Naive thymus-derived CD4-positive, alpha-beta T cell (primary cell): ENCODE measurements at places on chromosomes 3 and 15. TPM values are rescaled to one million over a fixed set of nuclear protein-coding genes. Genes with fewer than 3 reads are reported as not detected.

DNA sequence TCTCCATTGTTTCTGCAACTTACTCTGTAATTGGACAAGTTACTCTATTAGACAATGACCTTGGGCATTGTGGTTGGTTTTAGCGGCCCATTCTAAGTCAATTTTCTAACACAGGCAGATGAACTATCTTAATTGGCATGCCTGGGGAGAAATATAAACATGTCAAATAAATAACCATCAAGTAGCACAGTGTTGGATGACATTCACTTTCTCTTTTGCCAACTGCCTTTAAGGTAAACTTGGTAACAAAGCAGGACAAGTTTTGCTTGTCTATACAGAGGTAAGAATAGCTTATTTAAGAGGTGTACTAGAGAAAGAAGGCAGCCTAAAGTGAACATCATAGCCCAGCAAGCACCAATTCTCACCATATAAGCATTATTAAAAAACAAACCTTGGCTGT is 599.6 kb downstream of the GBE1 start:
- no peak for DNase-seq

DNA sequence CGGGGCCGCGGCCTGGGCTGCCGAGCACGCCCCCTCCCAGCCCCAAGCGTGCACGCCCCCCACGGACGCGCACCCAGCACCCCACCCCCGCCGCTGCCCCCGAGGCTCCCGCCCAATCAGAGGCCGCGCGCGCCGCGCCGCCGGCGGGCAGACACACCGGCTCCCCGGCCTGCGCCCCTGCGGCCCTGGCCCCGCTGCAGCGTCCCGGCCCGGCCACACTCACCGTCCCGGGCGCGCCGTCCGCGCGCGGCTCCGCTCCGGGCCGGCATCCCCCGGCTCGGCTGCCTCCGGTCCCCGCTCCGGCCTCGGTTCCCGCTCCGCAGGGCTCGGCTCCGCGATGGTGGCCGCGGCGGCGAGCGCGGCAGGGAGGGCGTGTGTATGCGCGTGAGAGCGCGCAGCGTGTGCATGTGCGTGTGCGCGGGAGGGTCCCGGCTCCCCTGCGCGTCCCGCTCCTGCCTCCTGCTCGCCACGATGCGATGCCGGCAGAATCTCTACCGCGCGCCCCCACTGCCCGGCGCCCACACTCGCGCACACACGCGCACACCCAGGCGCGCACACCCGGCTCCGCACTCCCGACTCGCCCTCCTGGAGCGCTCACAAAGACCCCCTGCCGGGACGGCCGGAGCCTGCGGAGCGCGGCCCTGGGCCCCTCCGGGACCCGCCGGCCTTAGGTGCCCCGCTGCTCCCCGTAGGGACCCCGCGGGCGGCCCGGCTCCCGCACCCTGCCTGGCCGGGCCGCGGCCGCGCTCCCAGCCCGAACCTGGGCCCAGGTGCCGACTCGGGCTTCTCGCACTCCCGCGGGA is 186.5 kb upstream of the LINGO1 start:
- no peak for DNase-seq

- DNase-seq = no peak
These were observed 172.8 kb downstream of the KCNMB2 start for GRCh38 chr3:178709051-178709450.

Gene TBC1D21
- not detected for polyA plus RNA-seq

Gene BNC1
- not detected for polyA plus RNA-seq

Gene ABTB1
- 86.8 TPM for polyA plus RNA-seq

DNA sequence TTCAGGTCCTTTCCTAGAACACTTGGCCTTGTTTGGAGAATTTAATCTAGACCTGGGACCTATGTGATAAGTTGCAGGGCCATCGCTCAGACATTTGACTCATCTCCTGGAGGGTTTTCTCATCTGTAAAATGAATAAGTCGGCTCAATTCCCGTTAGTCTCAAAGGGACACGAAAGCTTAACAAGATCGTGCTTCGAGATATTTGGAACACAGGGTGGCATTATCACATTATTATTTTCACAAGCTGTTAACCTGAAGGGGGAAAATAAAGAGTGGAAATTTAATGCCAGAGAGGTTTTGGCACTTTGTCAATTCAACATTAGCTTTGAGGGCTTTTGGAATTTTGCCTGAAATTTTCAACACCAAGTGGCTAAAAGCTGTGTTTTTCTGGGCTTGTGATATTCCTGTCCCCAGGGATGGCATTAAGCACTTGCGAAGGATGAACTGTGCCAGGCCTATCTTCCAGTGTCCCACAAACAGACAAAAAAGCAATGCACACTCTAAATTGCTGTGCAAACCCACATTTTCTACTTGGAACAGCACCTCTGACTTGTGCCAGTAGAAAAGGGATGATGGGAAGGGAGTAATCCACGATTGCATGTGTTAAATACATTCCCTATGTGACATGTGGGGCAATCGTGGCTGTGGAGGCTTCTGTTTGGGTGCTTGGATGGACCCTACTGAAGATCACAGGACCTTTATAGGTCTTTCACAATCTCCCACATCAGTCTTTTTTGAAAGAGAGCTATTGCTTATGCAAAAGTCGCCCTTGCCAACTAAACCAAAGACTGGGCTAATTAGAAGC is 478.7 kb downstream of the MFSD1 start:
- no peak for DNase-seq

Gene FGF7
- not detected for polyA plus RNA-seq

- DNase-seq = no peak
These were observed 217.9 kb upstream of the POU1F1 start for GRCh38 chr3:87494264-87494663.

DNA sequence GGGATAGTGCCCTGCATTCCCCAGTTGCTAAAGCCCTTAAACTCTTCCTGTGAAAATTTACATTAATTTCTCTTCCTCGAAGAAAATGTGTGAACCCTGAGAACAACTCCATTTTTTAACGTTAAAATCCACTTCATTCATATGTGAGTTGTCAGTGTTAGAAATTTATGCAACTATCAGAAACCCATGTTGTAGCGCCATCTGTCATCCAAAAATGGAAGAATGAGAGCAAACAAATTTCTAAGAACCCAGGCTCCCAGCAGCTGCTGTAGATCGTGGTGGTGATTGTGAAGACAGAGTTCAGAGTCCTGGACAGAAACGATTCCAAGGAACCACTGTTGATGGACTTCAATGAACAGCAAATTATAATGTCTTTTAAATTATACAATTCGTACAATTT is 179.7 kb upstream of the NDN start:
- no peak for DNase-seq

DNA sequence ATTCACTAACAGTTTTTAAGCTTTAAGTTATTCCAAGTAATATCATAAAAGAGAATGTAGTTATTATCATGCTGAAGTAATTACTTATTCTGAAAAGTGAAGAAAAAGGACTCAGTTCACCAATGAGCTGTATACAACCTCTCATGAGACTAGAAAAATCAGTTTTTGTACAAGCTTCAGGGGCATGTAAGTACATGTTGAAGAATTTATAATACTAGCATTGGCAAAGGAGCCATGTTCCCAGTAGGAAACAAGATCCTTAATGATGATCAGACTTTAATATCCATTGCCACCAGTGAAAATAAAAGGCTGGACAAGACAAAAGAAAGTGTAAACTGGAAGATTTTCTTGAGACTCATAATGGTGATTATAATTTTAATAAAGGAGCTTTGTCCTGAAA is 532.8 kb downstream of the PLOD2 start:
- no peak for DNase-seq

Gene SGO1
- 0.51 TPM for polyA plus RNA-seq

DNA sequence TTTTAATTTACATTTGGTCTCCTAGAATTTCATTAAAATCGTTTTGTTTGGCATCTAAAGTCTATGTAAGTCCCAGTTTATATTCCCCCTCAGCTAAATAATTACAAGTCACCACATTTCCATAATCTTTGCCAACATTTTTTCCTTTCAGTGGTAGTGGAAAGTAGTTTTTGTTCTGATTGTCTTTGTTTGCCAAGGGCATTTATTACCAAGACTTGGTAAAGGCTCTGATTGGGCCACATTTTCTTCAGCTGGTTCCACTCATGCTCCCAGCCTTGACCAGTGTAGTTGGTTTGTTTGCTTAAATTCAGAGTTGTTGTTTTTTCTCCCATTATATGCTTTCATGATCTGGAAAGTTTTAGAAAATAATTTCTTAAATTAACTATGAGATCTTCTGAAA is 153.4 kb upstream of the MME start:
- no peak for DNase-seq

DNA sequence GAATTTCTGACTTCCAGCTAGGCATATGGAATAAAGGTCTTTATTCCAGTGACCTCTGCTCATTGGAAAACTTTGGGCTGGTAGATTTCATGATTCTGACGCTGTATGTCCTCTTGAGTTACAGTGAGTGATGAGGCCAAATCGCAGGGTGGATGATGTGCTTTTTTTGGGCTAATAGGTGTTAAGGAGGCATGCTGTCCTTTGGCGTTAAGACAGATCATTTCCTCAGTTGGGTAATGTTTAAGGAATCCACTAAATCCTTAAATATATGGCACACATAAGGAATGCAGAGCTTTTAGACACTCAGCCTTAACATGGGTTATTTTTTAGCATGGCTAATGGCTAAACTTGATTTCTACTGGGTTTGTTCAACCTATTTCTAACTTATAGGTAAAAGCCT is 87.9 kb downstream of the LPP start:
- DNase-seq = no peak

DNA sequence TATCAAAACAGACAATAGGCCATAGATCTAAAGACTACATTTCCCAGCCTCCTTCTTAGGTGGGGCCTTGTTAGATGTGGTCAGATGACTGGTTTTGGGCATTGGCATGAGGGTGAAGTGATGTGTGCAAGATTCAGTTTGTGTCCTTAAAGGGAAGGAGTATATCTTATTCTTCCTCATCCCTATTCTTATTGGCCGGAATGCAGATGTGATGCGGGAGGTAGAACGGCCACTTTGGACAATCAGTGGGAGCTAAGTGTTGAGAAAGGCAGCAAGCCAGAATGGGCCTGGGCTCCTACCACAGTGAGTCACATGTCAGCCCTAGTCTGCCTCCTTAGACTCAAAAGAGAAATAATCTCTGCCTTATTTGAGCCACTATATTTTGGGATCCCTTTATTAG is 89.8 kb upstream of the MEX3B start:
- DNase-seq = no peak

Gene ITIH3
- polyA plus RNA-seq = not detected

GRCh38 chr3:34073961-34074360 is 275.5 kb downstream of the PDCD6IP start:
- no peak for DNase-seq

DNA sequence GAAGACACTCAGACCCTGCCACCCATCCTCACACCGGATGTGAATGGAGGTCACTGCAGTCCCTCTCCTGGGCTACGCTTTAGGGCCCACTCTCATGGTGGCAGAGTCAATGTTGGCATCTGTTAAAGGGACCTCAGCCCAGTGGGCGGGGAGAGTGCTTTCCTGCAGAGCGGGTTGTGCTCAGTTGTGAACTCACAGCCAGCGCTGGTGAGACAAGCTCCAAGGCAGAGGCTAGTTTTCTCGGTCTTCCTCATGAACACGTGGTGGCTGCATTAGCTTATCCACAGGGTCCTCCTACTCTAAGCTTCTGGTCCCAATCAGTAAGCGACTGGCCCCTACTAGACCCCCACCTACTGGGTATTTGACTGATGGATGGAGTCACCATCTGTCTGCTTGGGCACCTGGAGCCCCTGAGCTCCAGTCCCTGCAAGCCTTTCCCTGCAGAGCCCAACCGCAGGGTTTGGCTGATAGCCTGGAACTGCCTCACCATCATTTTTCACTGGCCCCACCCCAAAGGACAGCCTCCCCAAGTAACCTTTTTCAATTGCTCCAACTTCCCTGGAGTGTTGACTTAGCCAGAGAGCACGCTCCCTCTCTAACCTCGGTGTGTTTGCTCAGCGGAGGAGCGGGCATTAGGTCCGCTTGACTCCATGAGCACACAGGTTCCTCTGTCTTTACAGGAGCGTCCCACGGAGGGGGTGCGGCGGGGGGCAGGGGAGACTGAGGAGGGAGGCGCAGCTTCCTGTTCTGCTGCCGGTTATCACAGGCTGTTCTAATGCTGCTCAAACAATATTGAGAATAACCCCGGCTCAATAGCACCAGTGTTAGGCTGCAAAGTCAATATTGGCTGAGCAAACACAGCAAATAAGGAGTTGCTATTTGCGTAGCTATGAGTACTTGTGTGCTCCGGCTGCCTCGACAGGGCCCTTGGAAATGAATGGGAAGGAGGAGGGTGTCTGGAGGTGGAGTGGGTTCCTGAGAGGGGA is 141.7 kb downstream of the RPLP1 start:
- DNase-seq = no peak

Gene ZNF621
- 4.6 TPM for polyA plus RNA-seq

- DNase-seq = no peak
These were observed 20.9 kb downstream of the GRK7 start for GRCh38 chr3:141784096-141784495.

DNA sequence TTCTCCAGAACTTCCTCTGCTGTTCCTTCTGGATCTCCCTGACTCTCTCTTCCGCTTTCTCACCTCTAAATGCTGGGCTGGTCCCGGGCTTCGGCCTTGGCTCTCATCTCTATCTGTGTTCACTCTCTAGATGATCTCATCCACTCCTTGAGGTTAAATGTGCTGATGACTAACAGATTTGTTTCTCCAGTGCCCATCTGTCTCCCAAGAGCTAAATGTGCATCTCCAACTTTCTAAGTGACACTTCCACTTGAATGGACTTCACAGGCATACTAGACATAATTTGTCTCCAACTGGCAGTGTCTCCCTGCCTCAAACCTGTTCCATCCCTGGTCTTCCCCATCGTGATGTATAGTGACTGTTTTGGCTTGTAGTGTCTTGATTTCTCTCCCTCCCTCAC is 95.3 kb downstream of the ITPR1 start:
- DNase-seq = no peak

- no peak for DNase-seq
These were observed 73.9 kb downstream of the PEX5L start for GRCh38 chr3:179962629-179963387.

- DNase-seq = no peak
These were observed 3.9 kb downstream of the HYAL2 start for GRCh38 chr3:50318615-50319014.

DNA sequence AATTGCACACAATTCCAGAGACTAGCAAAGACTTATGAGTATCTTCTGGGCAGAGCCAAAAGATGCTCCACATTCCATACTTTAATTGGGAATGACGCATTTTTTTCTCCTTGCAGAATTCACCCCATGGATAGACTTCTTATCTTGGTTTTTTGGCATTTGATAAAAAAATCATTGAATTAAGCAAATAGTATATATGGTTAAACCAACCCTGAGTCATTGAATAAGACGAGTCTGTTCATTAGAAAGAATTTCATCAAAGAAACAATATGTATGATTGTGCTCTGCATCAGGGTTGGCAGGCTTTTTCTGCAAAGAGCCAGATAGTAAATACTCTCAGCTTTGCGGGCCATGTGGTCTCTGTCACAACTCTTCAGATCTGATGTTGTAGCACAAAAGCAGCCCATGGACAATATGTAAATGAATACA is 9.2 kb upstream of the PDZRN3 start:
- DNase-seq = no peak

- no peak for DNase-seq
These were observed 19.0 kb downstream of the POPDC2 start for GRCh38 chr3:119641416-119641815.

Gene CEMIP
- polyA plus RNA-seq = not detected

DNA sequence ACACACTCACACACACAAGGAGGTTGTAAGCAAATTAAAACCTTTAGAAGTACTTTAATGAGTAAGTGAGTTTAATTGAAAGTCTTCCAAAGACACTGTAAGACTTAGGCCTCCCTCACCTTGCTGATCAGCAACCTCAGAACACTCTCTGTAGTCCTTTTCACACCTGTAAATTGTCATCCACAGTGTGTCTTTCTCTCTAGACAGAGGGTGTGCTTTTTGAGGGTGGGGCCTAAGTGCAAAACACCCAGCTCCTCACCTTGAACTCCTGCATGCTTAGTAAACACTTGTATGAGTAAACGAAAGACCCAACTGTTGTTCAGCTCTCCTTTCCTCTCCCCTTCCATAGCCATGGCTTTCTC is 183.2 kb upstream of the IL12A start:
- DNase-seq = no peak

Gene NT5DC2
- 1.3 TPM for polyA plus RNA-seq
